Heart left ventricle (tissue), 16 donors: ENCODE measurements at places on chromosomes 4 and X. TPM values are rescaled to one million over a fixed set of nuclear protein-coding genes. Genes with fewer than 3 reads are reported as not detected.

The ADAMTS3 gene
- 0.13 TPM for total RNA-seq

The PHOX2B gene
- not detected for total RNA-seq

The ENOPH1 gene
- 17.3 TPM for total RNA-seq

The TSPAN7 gene
- 16.2 TPM for total RNA-seq

The CFI gene
- total RNA-seq: 52.0 TPM
